CD4-positive, alpha-beta T cell treated with Interleukin-21 for 1 hour (primary cell): ENCODE measurements at places on chromosomes 7 and 10.

- no peak for DNase-seq
Observed at GRCh38 chr10:69874449-69874848, 72.7 kb downstream of the COL13A1 start.

DNA sequence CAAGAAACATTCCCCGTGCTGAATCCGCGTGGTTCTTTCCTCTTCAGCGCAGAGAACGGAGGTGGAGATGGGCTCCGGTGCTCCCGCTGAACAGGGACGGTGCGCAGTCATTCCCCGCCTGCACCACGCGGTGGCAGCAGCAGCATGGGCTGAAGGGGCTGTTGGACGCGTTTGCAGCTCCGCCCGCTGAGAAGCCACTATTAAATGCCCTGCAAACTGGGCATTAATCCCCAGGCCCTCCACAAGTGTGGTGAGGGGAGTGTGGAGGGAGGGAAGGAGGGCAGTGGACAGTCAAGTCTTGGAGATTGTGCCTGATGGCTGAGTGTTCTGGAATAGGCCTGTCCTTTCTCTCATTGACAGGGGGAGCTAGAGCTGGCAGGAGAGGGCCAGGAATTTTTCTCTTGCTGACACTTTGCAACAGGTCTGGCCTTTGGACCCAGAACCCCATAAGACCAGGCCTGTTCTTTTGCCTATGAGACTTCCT is 240.2 kb upstream of the INHBA start:
- DNase-seq, result peak; percentile 55

- no peak for DNase-seq
Observed at GRCh38 chr7:150855046-150855445, 2.7 kb downstream of the AOC1 start.

DNA sequence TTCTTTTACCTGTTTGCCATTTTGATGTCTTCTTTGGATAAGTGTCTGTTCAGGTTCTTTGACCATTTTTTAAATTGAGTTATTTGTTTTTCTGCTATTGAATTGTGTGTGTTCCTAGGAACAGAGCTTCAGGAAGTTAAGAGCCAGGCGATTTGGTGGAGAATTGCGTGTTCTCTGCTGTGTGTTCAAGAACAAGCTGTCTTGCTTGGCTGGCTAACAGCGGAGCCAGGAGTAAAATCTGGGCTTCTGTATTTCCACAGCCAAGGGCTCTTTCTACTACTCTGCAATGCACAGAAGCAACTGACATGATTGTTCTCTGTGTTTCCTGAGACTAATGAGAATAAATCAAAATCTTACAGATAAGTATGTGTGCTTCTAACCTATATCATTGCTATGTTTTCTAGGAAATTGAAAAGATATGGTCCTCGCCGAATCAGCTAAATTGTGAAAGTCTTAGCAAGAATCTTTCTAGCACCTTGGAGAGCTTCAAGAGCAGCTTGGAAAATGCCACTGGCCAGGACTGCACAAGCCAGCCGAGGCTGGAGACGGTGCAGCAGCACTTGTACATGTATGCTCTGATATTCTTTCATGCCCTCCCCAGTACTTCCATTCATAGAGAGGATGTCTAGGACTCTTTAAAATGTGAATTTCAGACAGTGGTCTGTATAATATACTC is 124.2 kb downstream of the ABCA13 start:
- no peak for DNase-seq

- DNase-seq, result no peak
Observed at GRCh38 chr7:33674804-33675411, 230.4 kb upstream of the BMPER start.

- DNase-seq, result no peak
Observed at GRCh38 chr10:11290156-11290890, 272.7 kb downstream of the CELF2 start.

- DNase-seq, result no peak
Observed at GRCh38 chr7:82471351-82472020, 27.9 kb upstream of the CACNA2D1 start.

GRCh38 chr7:155237297-155237696 is 60.4 kb upstream of the INSIG1 start:
- DNase-seq, result no peak

- no peak for DNase-seq
Observed at GRCh38 chr7:148664324-148664723, 34.4 kb upstream of the CUL1 start.

- DNase-seq, result no peak
Observed at GRCh38 chr7:19368491-19368925, 223.3 kb upstream of the FERD3L start.

- no peak for DNase-seq
Observed at GRCh38 chr10:33461295-33461640, 126.8 kb upstream of the NRP1 start.

DNA sequence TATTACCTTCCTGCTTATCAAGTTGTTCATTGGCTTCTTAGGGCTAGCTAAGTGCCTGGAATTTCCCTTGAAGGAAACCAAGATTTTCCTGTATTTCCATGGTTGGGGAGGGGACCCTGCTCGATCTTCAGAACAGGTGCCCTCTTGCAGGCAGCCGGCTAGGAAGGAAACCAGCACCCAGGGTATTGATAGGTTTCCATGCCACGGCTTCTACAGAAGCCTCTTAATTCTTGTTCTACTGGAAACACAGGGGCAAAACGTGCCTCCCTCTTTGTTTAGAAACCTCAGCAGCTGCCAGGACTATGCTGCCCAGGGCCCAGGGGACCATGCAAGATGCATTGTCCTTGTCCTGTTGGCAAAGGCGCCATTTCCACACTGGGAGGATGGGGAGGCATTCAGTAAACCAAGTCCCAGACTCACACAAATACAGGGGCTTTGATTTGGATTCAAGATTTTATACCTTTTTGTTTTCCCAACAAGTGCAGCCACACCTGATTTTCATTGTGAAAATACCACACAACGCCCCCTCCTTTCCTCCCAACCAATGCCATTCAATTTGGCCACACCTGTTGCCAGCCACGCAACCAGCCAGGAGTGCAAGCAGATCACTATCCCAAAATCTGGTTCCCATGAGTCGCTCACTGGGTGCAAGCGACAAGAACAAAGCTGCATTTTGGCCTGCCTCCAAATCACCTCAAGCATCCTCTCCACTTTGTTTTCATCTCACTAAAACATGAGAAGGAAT is 29.6 kb downstream of the C10orf71 start:
- DNase-seq, result no peak

DNA sequence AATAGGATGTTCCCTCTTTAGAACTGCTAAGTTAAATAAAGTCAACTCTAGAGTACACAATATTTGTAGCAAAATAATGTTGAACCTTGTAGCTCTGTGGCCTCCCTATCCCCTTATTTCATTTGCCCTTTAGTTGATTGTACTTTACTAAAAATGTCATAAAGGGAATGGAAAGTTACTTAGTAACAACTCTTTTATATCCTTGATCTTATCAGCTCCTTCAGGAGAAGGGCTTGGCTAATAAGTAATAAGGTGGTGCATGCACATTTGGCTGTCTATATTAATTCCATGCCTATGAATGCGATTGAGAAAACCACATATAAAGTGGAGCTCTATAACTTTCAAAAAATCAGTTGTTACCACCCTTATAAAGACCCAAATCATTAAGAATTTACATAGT is 41.5 kb upstream of the GATA3 start:
- DNase-seq, result no peak

GRCh38 chr10:87847550-87847949 is 15.8 kb downstream of the KLLN start:
- no peak for DNase-seq

DNA sequence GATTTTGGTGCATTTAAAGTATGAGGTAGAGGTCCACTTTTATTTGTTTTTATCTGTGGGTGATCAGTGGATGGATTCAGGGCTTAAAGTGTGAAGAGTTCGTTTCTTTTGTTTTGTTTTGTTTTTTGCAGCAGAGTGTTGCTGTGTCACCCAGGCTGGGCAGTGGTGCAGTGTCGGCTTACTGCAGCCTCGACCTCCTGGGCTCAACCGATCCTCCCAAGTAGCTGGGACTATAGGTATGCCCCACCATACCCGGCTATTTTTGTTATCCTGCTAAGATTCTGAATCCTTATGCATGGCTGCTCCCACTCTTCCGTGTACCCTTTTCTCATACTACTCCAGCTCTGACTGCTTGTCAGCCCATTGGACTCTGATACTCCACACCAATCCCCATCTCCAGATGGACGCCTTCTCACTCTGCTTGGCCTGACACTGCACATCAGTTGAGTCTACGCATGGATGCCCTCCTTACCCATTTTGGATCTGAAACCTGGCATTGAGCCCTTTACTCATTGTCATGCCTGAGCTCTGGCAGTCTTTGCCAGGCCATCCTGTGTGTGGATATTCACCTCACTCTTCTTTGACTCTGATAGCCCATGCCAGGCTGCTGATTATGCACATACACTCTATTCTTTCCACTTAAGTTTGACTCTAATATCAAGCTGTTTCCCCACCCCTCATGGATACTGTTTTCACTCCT is 119.5 kb downstream of the CCSER2 start:
- no peak for DNase-seq

DNA sequence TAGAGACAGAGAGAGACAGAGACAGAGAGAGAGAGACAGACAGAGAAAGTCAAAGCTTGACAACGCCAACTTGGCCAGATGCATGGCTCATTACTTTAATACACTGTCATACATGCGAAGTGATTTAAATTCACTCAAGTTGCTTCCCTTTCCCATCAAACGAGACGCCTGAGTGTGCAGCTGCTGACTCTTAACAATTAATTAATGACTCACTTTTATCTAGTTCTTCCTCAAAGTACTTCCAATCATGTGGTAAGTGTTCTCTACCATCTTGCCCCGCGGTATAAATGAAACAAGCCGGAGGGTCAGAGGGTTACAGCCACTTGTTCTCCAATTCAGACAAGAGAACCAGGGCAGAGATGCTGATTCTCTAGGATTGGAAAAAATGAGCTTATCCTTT is 90.8 kb downstream of the SFMBT2 start:
- no peak for DNase-seq

DNA sequence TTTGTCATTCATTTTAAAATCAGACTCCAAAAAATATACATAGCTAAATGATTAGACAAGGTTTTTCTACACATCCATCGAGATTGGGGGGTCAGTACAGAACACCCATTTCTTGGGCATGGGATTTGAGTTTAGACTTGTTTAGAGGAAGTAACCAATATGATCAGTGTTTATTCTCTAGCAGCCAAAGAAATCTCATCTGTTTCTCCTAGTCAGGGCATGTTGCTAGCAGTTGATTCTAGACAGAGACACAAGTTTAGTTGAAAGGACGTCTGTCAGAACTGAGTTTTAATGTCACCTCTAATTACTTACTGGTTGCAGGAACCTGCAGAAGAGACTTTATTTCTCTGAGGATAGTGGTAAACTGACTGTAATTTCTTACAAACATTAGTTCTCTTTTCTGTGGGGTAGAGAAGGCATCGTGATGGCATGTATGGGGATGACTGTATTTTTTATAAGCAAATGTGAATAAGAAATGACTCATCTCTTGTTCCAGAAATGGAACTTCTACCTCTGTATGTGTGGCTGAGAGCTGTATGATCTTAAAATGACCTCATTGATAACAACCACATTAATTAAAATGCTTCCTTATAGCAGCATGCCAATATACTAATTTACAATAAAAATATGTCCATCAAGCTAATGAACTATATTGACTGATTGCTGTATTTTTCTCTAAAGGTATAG is 30.6 kb upstream of the RHOBTB1 start:
- no peak for DNase-seq

GRCh38 chr7:36970551-36971514 is 246.5 kb upstream of the AOAH start:
- DNase-seq, result no peak

DNA sequence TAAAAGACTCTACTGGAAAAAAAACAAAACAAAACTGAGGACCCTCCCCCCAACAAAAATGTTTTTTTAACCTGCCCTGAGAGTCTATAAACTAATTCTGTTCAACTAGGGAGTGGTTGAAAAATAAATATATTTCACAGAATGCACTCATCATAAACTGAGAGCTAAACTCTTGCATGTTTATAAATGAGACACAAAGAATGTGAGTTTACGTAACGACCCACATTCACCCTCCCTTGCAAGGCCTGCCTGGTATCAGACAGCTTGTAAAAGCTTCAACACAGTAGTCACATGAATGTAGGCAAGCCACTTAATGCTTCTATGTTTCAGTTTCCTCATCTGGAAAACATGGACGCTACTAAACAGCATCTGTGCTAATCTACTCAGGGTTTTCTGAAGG is 50.3 kb downstream of the JAZF1 start:
- DNase-seq, result no peak

- DNase-seq, result no peak
Observed at GRCh38 chr7:120353171-120353570, 80.2 kb downstream of the KCND2 start.

DNA sequence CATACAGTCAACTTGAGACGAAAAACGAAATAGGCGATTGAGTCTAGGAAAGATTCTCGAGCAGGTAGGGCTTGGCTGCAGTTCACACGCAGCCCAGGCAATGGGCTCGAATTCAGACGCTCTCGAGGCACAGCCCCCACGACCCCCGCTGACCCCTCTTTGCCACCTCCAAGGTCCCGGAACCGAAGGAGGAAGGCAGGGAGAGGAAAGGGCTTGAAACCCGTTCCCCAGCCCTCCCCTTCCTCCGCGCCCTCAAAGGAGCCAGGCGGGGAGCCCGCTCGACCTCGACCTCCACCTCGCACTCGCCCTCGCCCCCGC is 441 bp downstream of the CCDC186 start:
- no peak for DNase-seq

DNA sequence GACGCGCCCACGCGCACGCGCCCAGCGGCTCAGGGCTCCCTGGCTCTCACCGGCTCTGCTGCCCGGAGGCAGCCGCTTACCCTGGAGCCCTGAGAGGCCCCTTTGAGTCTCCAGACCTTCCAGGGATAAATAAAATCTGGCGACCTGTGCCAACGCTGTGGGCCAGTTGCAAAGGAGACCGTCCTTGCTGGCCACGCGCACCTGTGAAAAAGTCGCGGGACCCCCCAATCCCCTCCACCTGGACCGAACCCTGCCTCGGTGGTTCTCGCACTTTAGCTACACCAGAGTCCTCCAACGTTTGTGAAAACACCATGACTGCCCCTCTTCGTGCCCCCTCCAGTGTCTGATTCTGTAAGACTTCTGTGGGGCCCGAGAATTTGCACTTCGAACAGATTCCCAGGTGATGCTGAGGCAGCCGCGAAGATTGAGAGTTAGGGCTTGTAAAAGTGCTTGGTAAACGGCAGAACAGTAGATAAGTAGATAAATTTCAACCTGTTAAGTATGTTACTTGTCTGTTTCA is 102.4 kb upstream of the SVIL start:
- no peak for DNase-seq

DNA sequence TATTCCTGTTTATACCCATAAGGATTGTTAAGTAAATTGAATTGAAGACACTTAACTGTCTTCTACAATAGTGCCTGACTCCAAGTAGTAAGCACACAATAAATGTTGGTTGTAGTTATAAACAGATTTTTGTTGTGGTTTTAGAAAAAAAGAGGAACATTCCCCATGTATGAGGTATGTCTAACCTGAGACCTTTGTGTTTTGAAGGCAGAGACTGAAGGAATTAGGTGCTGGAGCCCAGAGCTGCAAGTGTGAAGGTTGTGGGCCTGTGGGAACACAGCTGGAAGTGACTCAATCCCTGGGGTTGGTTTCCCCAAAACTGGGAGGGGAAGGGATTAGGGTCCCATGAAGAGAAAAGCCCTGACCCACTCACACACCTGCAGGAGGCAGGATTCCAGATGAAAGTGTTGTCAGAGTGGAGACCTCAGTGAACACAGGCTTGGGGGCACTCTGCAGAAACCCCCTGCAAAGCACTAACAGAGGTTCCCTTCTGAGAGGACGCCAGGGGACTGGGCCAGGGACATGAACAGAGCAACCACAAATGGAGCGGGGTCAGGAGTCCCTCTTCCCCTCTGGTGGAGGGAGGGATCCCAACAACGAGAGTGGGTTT is 265.1 kb upstream of the KLF14 start:
- DNase-seq, result no peak
